ENCODE measurements at places on chromosomes 7 and 10.

DNA sequence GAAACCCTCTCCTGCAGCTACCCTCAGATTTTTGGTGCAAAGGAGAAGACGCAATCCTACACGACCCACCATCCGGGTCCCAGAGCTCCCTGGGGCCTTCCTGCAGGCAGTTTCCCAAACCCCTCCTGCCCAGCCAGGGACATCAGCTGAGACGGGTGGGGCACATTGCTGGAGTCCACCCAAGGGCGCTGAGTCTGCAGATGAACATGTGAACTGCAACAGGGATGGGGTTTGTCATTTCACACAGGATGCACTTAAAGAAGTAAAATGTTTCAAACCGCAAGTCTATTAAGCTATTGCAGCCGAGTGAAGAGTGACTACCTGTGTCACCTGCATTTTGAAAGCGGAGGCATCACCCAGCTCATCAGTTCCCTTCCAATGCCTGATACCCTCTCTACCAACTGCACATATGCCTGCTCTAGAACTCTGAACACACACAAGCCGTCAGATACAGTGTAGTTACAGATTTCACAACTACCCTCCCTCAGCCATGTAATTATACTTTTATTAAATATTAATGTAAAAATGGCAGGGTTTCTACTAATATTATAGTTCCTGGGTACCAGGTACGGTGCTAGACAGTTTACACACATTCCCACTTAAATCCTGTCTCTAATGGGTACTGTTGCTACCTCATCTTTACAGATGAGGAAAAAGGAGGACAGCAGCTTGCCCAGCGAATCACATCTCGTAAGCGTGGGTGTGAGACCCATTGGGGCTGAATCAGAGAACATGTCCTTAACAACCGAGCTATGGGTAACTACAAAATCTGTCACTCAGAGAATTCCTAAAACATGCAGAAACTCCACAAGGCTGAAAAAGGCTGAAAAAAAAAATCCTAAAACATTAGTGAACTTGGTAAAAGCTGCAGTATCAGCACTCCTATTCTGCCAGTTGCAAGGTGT is 71.2 kb downstream of the GRB10 start:
- no peak for DNase-seq

DNA sequence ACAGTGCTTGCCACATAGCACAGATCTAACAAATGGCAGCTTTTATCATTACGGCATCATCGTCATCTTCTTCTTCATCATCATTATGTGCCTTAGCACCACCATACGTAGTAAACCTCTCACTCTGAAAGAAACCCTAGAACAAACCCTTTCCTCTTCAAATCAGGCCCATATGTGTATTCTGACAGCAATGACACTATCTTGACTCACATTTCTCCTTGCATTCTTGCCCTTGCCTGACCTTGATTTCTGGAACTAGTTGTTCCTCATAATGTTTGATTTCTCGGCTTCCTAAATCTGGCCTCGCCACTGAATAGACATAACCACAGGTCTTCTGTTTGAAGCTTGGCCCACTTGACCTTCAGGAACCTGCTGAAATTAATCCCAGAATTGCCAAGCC is 115.3 kb downstream of the DGKI start:
- DNase-seq = no peak

DNA sequence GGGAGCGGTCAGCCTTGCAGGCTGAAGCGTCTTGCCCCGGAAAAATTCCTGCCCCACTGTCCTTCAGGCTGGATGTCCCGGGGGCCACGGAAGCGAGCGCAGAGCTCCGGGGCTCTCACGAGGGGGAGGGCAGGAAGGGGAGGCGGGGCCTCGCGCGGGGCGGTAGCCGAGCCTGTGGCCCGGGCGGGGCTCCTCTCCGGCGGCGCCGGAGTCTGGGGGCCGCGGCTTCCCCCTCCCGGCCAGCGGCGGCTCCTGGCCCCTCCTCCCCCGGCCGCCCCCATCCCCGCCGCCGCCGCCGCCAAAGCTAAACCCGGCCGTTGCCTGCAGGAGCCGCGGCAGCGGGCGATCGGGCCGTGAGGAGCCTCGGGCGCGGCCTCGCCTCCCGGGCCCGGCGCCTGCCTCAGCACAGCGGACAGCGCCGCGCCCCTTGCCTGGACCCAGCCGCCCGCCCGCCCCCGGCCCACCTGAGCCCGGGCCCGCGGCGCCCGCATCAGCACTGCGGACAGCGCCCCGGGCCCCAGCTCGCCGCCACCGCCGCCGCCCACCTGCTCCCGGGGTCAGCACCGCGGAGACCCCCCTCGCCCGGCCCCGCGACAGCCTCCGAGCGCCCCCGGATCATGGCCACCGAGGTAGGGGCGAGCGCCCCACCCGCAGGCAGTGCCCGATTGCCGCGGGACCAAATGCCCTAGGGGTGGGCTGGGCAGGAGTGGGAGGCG is at the start of gene GOLGA7B:
TSS of gene GOLGA7B (plus strand) at position 157 of the 716 bp plus-strand sequence. CDS start at position 618, 461 bp downstream.
- DNase-seq = peak; percentile 72

DNA sequence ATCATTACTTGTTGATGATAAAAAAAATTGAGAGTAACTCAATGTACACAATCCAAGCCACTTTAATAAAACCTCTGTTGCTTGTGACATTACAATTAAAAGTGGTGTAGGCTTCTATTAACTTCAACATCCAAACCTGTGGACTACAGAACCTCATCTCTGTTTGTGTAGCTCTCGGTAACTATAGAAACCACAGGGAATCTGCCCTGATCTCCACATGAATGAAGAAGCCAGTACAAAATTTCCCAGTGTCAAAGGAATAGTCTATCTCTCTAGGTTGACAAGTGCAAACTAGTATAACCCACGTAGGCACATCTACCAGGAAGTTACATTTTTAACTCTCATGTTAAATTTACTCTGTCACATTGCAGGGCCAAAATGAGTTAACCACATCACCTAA is 204.3 kb downstream of the CHCHD3 start:
- no peak for DNase-seq

- no peak for DNase-seq
These were observed 27.6 kb downstream of the AVL9 start for GRCh38 chr7:32522746-32523530.

DNA sequence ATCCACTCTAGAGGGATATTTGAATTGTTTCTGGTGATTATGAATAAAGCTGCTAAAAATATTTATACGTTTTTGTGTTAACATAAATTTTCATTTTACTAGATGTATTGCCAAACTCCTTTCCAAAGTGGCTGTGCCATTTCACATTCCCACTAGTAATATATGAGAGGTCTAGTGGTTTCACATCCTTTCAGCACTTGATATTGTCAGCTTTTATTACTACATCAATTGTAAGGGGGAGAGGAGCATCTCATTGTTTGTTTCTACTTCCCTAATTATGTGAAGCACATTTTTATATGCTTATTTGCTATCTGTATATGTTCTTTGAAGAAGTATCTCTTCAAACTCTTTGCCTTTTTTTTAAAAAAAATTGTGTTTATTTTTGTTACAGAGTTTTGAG is 184.5 kb downstream of the ADK start:
- DNase-seq = no peak

- no peak for DNase-seq
These were observed 226.7 kb upstream of the KAT6B start for GRCh38 chr10:74599672-74600071.

DNA sequence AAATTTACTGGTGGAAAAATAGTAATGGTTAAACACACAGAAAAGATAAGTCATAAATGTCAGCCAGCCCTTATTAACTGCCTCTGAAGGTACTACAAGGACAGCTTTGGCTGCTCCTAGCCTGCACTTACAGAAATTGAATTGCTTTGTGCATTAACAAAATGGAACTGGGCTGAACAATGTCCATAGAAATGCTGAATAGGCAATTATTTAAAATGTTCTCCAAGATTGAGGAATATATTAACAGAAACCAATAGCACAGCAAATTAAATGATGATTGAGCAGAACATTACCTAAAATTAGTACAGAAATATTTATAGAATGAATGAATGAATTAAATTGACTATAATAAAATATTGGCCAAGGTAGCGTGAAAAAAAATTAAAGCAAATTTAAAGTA is 42.4 kb upstream of the AGMO start:
- DNase-seq = no peak

- no peak for DNase-seq
These were observed 7.9 kb upstream of the PLEKHS1 start for GRCh38 chr10:113743594-113743993.

DNA sequence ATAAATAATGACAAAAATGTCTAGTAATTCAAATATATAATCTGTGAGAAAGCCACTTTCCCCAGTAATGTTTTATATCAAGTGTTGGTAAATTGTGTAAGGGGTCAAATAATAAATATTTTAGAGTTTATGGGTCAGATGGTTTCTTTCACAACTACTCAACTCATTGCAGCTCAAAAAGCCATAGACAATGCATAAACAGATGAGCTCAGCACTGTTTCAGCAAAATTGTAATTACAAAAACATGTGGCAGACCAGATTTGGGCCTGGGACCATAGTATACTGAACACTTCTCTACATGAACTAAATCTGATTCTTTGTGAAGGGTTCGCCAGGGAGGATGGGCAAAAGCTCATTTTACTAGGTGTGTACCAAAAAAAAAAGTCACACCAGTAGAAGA is 460.8 kb downstream of the NRG3 start:
- DNase-seq = no peak

GRCh38 chr7:159013181-159013690 is 131.4 kb downstream of the VIPR2 start:
- DNase-seq = no peak

- DNase-seq = no peak
These were observed 13.6 kb downstream of the C10orf67 start for GRCh38 chr10:23330948-23331347.

GRCh38 chr7:28488061-28488791 is 75.9 kb downstream of the CREB5 start:
- peak; percentile 64 for DNase-seq

DNA sequence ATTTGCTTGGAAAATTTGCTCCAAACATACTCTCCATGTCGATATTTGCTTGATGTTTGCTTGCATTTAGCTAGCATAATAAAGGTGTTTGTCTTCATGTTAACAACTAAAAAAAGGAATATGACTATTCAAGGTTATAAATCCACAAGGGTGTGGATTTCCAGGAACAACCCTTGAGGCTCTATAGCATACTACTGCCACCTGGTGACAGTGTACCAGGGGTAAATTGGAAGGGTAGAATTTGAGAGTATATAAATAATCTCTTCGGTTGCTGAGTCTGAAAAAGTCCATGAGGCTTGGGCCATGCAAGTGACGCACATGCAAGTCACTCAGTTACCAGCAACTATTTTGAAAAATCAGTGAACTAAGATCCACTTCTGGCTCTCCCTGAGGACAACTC is 68.4 kb downstream of the SLIT1 start:
- no peak for DNase-seq

All from renal pelvis (tissue), 12 donors.